ENCODE measurements at places on chromosomes 13 and 19.

- peak; percentile 83 for DNase-seq
These were observed 2.6 kb downstream of the LYPD5 start for GRCh38 chr19:43799502-43800142.

- no peak for DNase-seq
These were observed 651 bp downstream of the GAPDHS start for GRCh38 chr19:35533822-35534392.

- DNase-seq, result no peak
These were observed 39.3 kb downstream of the LMO7 start for GRCh38 chr13:75675421-75675820.

DNA sequence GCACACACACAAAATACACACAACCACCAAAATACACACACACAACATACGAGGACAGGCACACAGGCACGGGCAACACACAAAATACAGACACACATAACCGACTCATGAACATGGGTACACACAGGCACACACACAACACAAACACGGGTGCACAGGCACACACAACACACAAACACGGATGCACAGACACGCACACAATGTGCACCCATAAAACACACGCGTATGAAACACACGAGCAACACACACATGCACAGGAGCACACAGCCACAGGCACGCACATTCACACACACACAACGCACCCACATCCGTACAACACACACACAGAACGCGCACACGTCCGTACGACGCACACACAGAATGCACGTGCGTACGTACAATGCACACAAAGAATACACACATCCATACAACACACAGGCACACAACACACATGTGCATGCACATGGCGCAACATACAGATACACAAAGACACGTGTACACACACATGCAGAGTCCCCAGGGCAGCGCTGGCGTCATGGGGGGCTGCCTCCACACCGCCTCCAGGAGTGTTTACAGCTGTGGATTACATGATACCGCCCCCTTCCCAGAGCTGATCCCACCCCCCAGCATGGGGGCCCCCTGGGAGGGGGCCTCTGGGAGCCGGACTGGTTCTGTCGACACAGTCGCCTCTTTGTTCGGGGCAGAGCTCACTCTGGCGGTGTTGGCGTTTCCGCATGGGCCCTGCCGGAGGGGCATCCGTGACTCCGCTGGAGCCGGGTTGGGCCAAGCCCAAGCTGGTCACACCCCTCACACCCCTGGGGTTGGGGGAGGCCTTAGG is 2.9 kb downstream of the SBNO2 start:
- DNase-seq, result peak; percentile 88

DNA sequence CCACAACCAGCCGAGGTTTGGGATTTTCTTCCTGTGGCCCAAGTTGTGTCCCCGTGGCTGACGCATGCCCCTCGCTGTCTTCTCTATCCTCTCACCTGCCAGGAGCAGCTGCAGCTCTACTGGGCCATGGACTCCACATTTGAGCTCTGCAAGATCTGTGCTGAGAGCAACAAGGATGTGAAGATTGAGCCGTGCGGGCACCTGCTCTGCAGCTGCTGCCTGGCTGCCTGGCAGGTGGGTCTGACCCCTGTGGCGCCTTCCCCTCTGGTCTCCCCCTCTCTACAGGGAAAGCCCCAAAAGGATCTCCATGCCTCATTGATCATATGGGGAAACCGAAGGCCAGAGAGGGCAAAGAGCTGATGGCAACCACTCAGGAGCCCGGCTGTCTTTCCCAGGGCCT is 14.6 kb downstream of the CBLC start:
- no peak for DNase-seq

DNA sequence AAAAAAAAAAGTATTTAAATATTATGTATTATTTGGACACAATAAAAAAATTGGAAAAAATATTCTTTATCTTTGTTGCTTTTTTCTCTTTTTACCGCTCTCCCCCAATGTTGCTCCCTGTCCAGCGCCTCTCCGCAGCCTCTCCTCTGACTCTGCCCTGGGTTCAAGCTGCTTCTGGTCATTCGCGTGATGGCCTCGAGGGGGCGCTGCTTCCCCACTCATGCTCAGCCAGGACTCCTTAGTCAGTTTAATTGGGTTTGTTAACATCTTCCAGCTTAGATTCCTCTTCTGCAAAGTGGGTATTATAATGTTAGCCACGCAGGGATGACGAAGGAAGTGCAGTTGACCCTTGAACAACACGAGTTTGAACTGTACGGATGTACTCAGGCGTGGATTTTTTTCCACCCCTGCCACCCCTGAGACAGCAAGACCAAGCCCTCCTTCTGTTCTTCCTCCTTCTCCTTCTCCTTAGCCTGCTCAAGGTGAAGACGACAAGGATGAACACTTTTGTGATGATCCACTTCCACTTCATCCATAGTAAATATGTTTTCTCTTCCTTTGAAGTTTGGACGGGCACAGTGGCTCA is 4.9 kb upstream of the NWD1 start:
- no peak for DNase-seq

DNA sequence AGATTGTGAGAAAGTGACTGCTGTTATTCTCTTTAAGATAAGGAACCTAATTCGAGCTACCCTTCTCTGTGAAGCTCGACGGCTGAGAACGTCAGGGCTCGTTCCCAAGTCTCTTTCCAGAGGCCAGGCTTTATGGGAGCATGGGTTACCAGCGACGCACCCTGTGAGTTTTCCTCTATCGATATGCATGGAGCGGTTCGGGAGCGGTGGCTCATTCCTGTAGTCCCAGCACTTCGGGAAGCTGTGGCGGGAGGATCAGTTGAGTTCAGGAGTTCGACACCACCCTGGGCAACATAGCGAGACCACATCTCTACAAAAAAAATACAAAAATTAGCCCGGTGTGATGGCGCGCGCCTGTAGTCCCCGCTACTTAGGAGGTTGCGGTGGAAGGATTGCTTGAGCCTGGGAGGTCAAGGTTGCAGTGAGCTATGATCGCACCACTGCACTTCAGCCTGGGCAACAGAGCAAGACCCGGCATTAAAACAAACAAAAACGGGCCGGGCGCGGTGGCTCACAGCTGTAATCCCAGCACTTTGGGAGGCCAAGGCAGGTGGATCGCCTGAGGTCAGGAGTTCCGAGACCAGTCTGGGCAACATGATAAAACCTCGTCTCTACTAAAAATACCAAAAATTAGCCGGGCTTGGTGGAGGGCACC is 681 bp upstream of the ZNF606 start:
- no peak for DNase-seq

DNA sequence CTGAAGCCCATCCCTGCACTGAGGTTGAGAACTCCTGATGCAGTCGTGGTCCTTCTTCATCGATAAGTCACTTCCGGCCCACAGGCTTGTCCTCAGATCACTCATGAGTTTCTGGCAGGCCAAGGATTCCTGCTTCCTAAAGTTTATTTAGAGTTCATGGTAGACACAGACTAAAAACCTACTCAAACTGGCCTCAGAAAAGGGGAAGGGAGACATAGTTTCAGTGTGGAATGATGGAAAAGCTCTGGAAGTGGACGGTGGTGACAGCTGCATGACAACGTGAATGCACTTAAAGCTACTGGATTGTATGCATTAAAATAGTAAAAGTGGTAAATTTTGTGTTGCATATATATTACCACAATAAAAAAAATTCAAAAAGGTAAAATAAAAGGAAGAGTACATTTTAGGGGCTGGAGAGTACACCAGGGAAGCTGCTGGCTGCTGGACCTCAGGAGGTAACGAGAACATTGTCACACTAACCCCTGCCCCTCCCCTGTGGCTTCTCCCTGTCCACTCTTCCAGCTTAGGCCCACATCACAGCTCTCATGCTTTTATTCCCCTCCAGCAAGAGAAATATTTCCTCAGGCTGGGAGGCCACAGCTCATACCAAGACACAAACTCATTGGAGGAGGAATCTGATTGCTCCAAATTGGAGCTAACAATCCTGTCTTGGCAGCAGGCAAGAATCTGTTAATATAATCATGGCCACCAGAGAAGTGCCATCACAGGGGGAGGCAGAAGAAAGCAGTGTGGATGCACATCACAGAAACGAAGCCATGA is 741.0 kb downstream of the UQCRFS1 start:
- DNase-seq, result no peak

Data from lower leg skin (tissue), 4 donors.